Activated naive CD8-positive, alpha-beta T cell treated with anti-CD3 and anti-CD28 coated beads for 36 hours (primary cell): ENCODE measurements at places on chromosomes 5 and 9. TPM values are rescaled to one million over a fixed set of nuclear protein-coding genes. Genes with fewer than 3 reads are reported as not detected.

ISL1 gene
- not detected for total RNA-seq

CDH12 gene
- not detected for total RNA-seq

SGTB gene
- total RNA-seq = 17.0 TPM

GARIN3 gene
- 0.46 TPM for total RNA-seq

MOB3B gene
- 1.3 TPM for total RNA-seq

SYNPO gene
- 0.39 TPM for total RNA-seq

PCDHGA2 gene
- not detected for total RNA-seq

FBXO4 gene
- 16.2 TPM for total RNA-seq

FLT4 gene
- total RNA-seq = 6.0 TPM

GLRA1 gene
- total RNA-seq = not detected

BHMT2 gene
- not detected for total RNA-seq

AKNA gene
- total RNA-seq = 129 TPM

ZCCHC10 gene
- total RNA-seq = 31.2 TPM

FAM151B gene
- 0.30 TPM for total RNA-seq

CCL28 gene
- 13.4 TPM for total RNA-seq

GLT6D1 gene
- not detected for total RNA-seq

PNPLA7 gene
- total RNA-seq = 2.5 TPM

HRH2 gene
- total RNA-seq = 41.2 TPM

SAPCD2 gene
- total RNA-seq = 15.2 TPM

SHOC1 gene
- not detected for total RNA-seq

ZNF879 gene
- 2.1 TPM for total RNA-seq

FOXD4L3 gene
- not detected for total RNA-seq

ANGPTL2 gene
- not detected for total RNA-seq

CA9 gene
- total RNA-seq = 2.7 TPM

LSM11 gene
- 6.7 TPM for total RNA-seq

CDX1 gene
- total RNA-seq = not detected

CCL19 gene
- not detected for total RNA-seq

GRAMD2B gene
- total RNA-seq = 7.4 TPM

GPR151 gene
- total RNA-seq = not detected

OTP gene
- total RNA-seq = not detected

LCN12 gene
- total RNA-seq = 1.2 TPM
